ENCODE measurements at places on chromosomes 3 and 15.
A peak's percentile ranks its signal among the peaks of the same experiment; 100 is the strongest.

DNA sequence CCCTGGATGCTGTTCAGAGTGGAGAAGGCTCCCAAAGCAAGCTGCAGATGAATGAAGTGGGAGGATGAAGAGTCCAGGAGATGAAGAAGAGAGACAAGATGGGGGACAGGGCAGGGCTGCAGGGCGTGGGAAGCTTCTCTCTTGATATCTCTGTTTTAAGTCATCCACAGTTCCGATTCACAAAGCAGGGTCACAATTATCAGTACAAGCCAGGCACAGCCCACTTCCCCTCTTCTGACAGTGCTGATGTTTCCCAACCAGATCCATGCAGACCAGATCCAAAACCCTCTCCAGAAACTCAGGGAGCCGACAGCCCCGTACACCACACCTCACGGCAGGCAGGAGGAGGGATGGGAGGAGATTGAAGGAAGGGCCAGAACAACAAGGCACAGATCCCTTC, 31.1 kb downstream of the NTRK3 start:
- DNase-seq = no peak

DNA sequence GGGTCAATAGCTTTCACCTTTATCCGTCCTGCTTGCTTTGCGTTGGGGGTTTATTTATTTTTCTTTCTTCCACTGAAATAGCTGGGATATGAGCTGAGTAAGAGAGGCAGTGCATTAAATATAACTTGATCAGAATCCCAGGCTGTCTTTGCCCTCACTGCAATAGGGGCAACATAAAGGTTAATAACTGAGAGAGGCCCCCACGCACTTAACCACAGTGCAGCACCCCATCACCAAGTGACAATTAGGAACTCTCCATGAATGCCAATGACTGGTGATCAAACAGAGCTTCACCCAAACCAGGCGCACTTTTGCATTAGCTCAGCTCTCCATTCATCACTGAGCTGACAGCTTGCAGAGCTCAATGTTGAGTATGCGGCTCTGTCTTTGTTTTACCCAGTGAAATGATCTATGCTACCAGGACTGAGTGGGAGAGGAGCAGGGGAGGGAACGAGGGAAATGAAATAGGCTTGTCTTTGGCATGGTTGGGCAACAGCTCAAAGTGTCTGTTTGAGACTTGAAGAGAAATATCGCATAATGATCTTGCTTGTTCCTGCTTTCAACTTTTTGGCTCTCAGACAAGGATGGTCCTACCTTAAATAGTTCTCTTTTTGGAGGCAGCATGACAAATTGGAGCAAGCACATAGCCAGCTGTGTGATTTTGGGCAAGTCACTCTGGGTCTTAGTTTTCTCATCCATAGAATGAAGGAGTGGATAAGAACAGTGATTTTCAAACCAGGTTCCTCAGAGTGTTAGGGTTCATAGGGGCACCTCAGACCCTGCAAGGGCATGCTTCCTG, 14.5 kb upstream of the GLCE start:
- no peak for DNase-seq

GRCh38 chr3:183410280-183410679, 18.1 kb downstream of the MCF2L2 start:
- DNase-seq = no peak

- DNase-seq = no peak
These were observed 384.7 kb downstream of the EDEM1 start for GRCh38 chr3:5572168-5572567.

- DNase-seq = no peak
These were observed 838.3 kb downstream of the VGLL3 start for GRCh38 chr3:86152620-86153019.

- DNase-seq = peak; percentile 51
These were observed 1.8 kb downstream of the RCCD1 start for GRCh38 chr15:90956274-90957030.
